ENCODE measurements at places on chromosomes 2 and 18.
A peak's percentile ranks its signal among the peaks of the same experiment; 100 is the strongest.

DNA sequence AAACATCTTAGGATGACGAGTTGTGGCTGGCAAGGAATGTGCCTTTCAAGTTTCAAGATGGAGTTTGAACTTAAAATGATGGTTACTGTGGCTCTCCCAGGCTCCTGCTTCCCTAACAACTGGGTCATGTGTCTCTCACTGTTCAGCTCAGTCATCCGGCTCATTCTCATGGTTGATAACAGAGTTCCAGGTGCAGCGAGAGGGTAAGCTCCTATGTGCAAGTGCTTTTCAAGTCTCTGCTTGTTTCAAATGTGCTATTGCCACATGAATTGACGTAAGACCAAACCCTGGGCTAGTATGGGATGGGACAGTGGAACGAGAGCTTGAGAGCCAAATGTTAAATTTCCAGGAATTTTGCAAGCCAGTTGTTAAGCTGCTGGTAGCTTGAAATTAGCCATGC is 19.5 kb upstream of the PUM2 start:
- no peak for DNase-seq

DNA sequence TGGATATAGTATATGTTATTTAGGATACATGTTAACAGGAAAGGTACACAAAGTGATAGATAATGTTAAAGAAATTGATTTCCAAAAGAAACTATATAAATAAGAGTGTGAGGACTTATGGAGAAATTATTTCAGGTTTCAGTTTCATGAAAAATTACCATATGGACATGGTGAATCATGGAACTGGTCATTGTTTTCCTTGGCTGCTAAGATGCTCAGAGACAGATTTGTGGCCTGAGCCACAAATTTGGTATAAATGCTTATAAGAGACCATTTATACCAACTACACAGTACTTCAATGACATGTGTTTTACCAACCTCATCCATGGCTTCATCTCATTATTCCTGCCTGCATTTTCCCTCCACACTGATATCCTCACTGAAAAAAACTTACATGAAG is 188.1 kb downstream of the FMNL2 start:
- no peak for DNase-seq

GRCh38 chr2:183490914-183491313 is 366.7 kb downstream of the NUP35 start:
- no peak for DNase-seq

DNA sequence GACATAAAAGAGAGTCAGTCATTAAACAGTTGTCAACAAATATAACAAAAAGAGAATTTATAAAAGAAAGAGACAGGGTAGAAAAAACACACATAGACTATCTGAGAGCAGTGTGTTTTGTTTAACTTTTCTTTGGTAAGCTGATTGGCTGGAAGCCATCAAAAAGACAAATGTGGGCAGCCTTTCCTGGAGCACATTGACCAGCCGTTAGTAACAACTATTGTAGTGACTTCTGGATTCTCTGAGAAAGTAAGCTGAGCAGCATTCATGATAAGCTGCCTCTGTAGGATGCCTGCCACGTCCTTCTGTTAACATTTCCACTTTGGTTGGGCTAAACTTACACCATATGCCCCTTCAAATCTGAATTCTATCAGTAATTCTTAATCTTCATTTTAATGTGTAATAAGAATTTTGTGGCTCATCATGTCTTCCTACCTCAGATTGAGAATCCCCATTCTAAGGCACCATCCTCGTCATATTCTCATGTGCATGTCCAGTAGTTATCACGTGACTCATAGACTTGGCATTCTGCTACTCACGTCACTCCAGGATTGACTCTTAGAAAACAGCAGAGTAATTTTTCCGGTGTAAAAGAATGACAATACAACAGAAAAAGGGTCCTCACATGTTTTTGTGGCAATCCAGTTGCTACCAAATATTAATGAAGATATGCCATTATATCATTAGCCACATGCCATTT is 43.4 kb upstream of the DNAJC10 start:
- DNase-seq, result no peak

DNA sequence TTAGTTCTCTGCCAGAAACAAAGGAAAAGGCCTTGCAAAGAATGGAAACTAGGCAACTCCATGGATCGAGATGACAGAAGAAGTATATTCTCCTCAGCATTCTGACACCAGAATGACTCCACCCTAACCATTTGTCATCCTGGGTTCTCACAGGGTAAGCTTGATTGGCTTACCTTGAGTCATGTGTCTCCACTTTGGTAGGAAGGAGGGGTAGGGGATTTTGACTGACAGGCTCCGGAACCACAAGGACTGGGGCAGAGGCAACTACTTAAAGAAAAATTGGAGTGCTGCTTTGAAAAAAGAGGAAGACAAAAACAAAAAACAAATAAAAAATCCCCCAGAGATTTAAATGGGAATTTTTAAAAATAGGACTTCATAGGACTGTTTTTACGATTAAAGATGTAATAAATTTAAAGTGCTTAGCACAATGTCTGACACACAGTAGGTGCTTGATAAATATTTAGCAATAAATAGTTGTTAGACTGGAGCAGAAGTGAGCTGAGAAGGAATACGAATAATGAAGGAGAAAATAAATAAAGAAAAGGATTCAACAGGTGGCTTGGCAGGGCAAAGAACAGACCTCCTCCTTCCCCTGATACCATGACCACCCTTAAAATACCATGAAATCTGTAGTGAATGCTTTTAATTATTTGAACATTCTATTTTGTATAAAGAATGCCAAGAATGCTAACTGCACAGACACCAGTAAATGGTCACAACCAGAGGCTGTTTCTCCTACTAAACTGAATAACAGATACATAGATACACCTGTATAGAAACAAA is 230.2 kb downstream of the CDCA7 start:
- DNase-seq, result no peak

GRCh38 chr2:86023366-86023712 is 82.3 kb downstream of the POLR1A start:
- DNase-seq, result no peak

- DNase-seq, result no peak
Measured at GRCh38 chr18:58175122-58175785, 131.2 kb downstream of the NEDD4L start.

DNA sequence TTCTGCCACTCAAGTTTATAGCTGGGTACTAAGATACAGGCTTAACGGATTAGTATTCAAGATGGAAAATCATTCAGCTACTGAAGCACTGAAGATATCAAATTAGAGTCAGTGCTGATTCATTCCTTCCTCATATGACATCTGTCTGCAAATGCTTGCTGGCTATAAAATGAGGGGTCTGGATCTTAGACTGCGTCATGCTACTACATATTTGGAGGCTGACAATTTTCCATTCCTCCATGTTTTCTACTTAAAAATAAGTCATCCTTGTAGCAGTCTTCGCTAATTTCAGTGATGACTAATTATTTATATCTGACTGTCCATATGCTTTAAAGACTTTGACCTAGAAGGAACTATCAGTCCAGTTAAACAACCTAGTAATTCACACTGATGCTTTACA is 233.4 kb downstream of the RIT2 start:
- DNase-seq, result no peak

GRCh38 chr2:199704358-199705238 is 146.4 kb downstream of the FTCDNL1 start:
- DNase-seq, result peak; percentile 21

- DNase-seq, result no peak
Measured at GRCh38 chr2:231458368-231458767, 5.9 kb downstream of the NCL start.

- no peak for DNase-seq
Measured at GRCh38 chr2:240598311-240598911, 11.9 kb downstream of the CAPN10 start.

- DNase-seq, result no peak
Measured at GRCh38 chr2:136107051-136108033, 10.6 kb downstream of the CXCR4 start.

- DNase-seq, result no peak
Measured at GRCh38 chr2:181223234-181223633, 234.0 kb upstream of the ITGA4 start.

GRCh38 chr2:88161446-88162244 is 8.5 kb upstream of the THNSL2 start:
- no peak for DNase-seq

- no peak for DNase-seq
Measured at GRCh38 chr2:190867212-190867611, 13.4 kb upstream of the GLS start.

DNA sequence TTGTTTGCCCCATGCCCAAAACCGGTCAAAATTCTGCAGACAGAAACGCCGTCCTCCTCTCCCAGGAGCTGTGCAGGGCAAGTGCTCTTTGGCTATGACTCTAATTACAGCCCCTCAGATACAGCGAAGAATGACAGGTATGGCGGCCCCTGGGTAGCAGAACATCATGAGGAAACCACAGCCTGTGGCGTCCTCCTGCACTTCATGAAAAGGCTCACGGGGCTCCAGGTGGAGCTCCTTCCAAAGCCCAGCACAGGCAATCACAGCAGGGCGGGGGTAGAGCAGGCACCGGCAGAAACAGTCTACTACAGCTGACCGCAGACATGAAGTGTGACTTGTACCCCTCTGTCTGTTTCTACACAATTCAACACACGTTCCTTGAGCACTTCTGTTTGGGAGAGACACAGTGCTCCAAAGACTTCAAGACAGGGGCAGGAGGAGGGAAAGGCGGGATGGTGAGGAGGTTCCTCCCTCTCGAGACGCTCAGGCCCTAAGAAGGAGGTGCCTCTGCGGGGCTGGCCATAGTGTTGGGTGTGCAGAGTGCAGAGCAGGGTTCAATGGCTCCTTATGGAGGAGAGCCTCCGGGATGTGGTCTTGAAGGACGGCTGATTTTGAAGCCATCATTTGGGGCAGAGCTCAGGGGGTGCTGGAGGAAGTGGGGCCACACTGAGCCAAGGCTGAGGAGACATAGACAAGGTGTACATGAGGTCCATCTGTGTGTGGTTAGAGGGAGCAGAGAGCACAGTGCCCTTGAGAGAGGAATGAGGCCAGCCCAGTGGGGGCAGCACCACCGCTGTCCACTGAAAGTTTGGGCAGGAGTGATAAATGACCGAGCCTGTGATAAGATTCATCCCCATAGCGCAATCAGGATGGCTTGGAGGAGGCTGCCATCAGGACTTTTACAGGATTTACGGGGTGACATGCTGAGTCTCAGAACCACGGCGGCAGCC is 468.3 kb downstream of the EIPR1 start:
- DNase-seq, result no peak

DNA sequence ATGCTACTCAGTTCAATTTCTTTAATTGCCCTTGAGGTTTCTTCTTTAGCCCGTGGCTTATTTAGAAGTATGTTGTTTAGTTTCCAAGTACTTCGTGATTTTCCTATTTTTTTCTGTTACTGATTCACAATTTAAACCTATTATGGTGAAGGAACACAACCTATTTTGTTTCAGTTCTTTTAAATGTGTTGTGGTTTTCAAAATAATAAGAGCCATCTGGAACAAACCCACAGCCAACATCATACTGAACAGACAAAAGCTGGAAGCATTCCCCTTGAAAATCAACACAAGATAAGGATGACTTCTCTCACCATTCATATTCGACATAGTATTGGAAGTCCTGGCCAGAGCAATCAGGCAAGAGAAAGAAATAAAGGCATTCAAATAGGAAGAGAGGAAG is 155.2 kb downstream of the GALNT1 start:
- DNase-seq, result no peak

DNA sequence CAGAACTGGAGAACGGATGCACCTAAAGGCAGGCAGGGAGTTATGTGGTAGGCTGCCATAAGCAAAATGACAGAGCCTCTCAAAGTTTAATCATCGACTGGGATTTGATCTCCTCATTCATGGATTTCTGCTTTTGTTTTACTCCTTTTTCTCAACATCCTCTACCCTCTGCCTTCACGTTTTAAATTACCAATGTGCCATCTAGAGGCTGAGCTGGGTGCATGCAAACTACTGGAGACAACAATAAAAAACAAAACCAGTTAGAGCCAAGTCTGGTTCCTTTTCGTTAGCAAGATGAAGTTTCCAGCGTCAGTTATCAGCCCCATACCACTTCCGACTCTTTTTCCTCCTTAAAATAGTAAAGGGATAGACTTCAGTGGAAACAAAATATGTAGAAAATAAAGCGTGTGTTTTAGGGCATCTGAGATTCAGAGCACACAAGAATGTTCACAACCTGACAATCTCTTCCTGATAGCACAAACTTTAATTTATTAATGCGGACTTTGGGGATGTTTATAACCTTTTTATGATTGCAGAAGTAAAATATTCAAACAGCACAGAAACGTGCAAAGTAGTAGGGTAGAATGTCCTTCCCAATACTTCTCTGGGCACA is 117.0 kb downstream of the LAMA1 start:
- DNase-seq, result no peak

DNA sequence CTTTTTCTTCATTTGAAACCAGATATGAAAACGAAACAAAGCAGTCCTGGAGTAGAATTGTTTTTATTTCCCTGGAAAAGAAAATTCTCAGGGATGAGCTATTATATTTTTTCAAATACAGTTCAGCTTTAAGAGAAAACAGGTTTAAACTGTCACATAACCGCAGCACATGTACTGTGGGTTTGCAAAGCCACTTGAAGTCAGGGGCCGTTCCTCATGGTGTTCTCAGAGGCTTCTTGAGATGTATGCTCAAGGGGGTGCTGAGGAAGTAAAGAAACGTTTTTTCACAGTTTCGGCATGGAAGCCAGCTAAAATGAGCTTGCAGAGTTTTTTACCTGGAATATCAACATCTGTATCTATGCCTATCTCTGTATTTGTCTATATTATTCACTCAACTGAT is 225.3 kb downstream of the MC4R start:
- peak; percentile 86 for DNase-seq

GRCh38 chr2:147818741-147819140 is 26.1 kb upstream of the ACVR2A start:
- DNase-seq, result no peak

GRCh38 chr2:219469186-219469724 is 29.4 kb upstream of the GMPPA start:
- DNase-seq, result no peak

- no peak for DNase-seq
Measured at GRCh38 chr18:9827793-9828505, 57.8 kb upstream of the TXNDC2 start.

GRCh38 chr18:28455971-28456370 is 279.0 kb upstream of the CDH2 start:
- no peak for DNase-seq

DNA sequence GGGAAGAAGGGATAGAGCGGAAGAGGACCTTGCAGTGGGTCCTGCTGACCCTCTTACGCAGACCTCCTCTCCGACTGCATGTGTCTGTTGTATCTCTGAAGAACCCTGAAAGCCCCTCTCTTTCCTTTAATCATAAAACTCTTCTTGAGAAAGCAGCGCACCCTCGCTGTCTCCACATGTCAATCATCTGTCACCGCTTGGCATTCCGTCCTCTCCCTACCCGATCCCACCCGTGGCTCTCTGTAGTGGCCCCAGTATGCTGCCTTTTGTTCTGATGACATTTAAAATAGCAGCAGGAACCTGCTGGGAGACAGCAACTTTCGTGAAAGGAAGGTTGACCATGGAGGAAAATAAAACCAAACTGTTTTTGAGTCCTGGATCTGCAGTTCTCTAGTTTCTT is 582.9 kb upstream of the SALL3 start:
- no peak for DNase-seq

- no peak for DNase-seq
Measured at GRCh38 chr2:19769513-19769912, 132.3 kb downstream of the TTC32 start.

- no peak for DNase-seq
Measured at GRCh38 chr2:38733300-38733971, 17.7 kb downstream of the SRSF7 start.

All from DND-41 (cell line).